ENCODE measurements at places on chromosomes 3 and 15.

DNA sequence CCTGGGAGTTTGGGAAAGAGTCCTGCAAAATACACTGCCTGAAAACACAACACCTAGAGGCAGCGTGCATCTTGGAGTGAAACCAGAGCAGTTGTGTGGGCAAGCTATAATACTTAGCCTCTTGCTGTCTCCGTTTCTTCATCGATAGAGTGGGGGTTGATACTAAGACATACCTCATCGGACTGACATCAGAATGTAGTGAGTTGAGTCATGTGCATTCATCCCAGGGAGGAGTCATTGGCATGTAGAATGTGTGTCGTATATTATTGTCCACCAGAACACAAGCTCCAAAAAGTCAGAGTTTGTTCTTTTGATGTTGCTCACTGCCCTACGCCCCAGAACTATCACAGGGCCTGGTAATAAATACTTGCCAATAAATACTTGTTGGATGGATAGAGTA, 4.3 kb downstream of the SNTN start:
- no peak for DNase-seq

DNA sequence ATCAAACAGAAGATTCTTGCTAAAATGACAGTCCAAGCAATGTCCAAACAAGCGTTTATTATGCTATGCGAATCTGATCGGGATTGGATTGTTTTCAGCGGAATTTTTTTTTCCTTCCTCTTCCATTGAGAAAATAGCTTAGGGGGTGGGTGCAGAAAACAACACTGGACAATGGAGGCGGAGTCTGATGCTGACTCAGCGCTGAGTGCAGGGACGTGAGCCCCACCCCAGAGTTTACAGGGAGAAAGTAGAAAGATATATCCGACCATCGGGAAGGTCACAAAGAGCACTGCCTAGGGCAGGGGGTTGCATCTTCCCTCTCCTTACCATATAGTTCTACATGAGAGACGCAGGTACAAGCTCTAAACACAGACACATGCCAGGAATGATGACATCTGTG, 117.0 kb downstream of the FOXP1 start:
- DNase-seq: no peak

GRCh38 chr3:43481375-43481774, 140.4 kb downstream of the ANO10 start:
- no peak for DNase-seq

DNA sequence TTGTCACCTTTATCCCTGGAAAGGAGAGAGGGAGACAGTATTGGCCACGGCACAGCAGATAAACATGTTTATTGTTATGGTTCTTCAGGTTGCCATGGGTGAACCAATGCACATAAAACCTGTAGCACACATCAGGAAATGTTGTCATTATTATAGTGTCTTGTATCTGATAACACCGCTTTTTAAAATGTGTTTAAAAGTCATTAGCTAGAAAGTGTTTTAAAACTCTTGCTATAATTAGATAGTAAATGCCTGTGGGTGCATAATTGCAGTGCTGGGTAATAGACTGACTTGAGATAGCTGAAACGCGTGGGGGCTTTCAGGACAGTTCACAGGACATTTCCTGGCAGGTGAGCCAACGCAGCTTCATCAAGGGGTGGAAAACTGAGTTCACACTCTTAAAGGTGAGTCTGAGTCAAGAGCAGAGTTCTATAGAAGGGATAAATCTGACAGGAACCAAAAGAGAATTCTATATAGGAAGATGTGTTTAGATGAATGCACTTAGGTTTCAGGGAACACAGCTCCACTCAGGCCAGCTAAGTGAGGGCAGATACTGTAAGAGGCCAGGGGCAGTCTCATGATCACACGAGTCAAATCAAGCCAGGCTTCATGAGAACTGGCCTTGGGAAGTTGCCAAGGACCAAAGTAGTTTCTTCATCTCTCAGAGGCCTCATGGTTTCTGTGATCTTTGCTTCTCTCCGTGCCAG, 35.6 kb upstream of the PPP4R2 start:
- DNase-seq: peak; percentile 36

GRCh38 chr3:9912294-9912935, 4.5 kb upstream of the IL17RC start:
- DNase-seq: peak; percentile 91

GRCh38 chr3:131868203-131868602, 166.6 kb downstream of the CPNE4 start:
- DNase-seq: no peak

GRCh38 chr3:140995881-140996280, 54.2 kb downstream of the SLC25A36 start:
- DNase-seq: no peak

GRCh38 chr3:55860049-55860721, 373.1 kb upstream of the WNT5A start:
- no peak for DNase-seq

DNA sequence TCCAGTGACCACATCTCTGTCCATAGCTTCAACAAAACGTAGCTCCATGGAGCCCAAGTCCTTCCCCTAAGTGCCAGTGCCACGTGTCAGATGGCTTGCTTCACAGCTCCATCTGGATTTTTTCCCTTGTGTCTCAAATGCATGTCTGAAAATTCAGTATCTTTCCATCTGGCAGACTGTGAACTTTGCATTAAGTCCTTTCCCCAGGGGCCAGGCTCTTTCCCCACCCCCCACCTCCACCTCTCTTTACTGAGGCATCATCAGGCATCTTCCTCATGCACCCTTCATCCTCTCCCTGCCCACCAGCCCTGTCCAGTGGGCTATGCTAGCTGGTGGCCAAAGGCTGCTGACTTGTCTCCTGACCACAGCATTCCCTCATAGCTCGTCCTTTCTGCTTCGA, 53.7 kb downstream of the PDIA5 start:
- DNase-seq: no peak

DNA sequence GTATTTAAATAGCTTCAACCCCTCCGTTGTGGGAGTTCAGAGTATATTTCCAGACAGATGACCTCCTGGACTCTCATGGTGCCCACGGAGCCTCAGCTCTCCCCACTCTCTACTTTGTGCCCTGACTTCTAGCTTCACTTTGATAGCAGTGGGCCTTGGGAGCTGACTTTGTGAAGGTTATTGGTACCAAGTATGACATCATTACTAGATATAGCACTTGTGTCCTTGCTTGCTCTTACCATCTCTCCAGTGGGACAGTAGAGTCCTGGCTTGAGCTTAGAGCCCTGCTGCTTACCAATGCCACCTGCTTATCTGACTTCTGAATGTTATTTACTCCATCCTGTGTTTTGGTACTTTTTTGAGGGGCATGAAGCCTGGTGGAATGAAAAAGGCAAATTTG, 53.4 kb downstream of the PPM1L start:
- no peak for DNase-seq

GRCh38 chr3:146750196-146750595, 145.1 kb upstream of the PLSCR5 start:
- no peak for DNase-seq

DNA sequence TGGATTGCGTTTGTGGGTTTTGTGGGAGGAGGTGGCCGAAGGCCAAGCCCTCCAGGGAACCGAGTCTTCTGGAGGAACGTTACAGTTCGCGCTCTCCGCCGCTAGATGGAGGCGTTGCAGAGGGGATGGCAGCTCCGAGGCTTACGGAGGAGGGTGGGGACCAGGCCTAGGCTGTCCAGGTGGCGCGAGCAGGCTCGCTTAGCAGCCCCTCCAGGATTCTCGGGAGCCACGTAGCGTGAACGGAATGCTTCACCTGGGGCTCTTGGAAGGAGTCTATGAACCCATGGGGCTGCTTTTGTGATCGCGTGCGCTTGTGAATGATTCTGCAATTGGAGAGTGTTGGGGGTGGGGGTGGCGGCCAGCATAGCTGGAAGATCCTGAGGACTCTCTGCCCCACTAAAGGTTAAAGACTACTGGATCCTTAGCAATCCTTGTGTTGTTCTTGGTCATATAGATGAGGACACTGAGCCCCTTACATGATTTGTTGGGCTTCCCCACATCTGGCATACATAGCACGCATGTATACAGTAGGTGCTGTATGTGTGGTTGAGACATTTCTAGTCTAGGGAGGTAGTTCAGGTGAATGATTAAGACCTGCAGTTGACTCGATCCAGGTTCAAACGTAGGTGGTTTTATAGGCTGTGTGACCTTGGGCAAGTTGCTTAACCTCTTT, 25.7 kb downstream of the FAM3D start:
- DNase-seq: peak; percentile 83
